ENCODE measurements at places on chromosomes 4 and X.

- DNase-seq, result no peak
These were observed 80.5 kb upstream of the GALNT7 start for GRCh38 chr4:173088144-173088543.

GRCh38 chrX:136880003-136880451 lies 498 bp downstream of the RBMX start:
- DNase-seq, result peak; percentile 16

GRCh38 chrX:154547245-154548027 lies at the start of gene IKBKG:
IKBKG (plus strand) TSS chrX:154547620; CDS start chrX:154552003, 4,383 bp downstream.
- peak; percentile 80 for DNase-seq

- DNase-seq, result no peak
These were observed 190.6 kb downstream of the CCSER1 start for GRCh38 chr4:90317785-90318184.

- DNase-seq, result no peak
These were observed 78.9 kb downstream of the NDST3 start for GRCh38 chr4:118113220-118113619.

- DNase-seq, result no peak
These were observed 210.6 kb upstream of the KLF3 start for GRCh38 chr4:38453253-38453881.

- no peak for DNase-seq
These were observed 222.1 kb downstream of the CBR4 start for GRCh38 chr4:168787801-168788595.

DNA sequence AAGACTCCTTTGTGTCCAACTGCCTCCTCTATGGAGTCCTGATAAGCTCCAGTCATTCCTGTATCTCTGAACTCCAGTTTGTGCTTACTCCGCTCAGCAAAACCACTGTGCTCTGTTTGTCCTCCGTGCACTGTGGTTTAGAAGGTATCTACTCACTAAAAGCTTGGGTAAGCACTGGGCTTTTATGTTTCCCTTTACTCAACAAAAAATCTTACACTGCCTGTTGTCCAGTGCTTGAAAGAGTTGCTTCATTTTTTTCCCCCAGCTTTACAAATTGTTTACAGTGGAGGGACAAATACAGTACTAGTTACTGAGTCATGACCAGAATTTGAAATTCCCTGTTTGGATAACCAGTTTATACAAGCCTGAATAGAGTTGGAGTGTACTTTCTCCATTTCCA lies 545.3 kb upstream of the FAT1 start:
- DNase-seq, result no peak

DNA sequence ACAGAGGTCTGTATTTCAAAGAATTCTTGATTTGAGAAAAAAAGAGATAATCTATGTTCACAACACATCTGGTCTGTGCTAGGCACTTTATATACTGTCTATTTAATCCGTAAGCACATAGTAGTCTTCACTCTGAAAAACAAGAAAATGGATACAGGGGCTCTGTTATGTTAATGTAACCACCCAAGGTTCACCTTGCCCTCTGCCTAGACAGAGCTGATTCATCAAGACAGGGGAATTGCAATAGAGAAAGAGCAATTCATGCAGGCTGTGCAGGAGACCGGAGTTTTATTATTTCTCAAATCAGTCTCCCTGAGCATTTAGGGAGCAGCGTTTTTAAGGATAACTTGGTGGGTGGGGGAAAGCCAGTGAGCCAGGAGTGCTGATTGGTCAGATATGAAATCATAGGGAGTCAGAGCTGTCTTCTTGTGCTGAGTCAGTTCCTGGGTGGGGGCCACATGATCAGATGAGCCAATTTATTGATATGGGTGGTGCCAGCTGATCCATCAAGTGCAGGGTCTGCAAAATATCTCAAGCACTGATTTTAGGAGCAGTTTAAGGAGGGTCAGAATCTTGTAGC lies 92.9 kb upstream of the TNIP3 start:
- no peak for DNase-seq

- no peak for DNase-seq
These were observed 92.5 kb downstream of the ANK2 start for GRCh38 chr4:113141901-113142346.

DNA sequence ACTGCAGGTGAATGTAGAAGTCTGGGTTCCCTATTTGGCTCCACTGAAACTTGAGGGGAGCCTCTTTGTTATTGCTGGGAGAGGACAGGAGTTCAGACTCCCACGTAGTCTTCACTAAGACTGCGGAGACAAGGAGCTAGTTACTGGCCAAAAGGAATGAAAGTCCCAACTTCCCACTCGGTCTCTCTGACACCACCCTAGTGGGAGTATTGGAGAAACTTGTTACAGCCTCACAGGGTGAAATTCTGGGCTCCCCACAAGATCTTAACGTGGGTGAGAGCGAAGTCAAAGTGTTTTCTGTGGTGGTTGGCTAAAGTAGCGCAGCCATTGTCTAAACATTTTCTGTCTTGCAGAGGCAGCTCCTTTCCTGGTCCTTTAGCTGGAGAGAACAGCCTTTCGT lies 13.5 kb downstream of the MYOZ2 start:
- no peak for DNase-seq
